ENCODE measurements at places on chromosomes 2 and 18.

- no peak for DNase-seq
Measured at GRCh38 chr2:187302116-187302515, 145.9 kb downstream of the CALCRL start.

GRCh38 chr2:225076125-225076524 is 33.9 kb upstream of the DOCK10 start:
- DNase-seq = no peak

GRCh38 chr18:36756242-36756641 is 72.6 kb downstream of the TPGS2 start:
- no peak for DNase-seq

DNA sequence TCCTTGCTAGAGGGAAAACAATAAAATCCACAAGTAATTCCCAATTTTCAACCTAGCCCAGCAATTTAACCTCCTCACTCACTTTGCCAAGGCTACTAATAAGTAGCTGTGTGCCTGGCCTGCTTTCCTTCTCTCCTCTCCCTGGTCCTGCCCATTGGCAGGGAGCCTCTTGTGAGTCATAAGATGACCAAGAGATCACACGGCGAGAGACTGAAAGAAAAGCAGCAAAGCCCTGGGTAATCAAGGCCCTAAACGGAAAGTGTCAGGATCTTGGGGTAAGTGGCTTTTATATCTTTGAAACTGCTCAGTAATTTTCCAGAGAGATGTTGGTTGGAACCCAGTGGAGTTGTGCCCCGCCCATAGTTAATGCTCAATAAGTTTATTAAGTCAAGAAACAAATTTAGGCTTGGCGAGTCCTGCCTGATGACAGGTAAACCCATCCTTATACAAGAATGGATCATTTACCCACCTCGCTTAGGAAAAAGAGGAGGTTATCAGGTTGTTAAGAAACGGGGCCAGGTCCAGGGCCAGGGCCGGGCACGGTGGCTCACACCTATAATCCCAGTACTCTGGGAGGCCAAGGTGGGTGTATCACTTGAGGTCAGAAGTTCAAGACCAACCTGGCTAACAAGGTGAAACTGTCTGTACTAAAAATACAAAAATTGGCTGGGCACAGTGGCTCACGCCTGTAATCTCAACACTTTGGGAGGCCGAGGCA is 10.0 kb upstream of the ADAM17 start:
- no peak for DNase-seq

DNA sequence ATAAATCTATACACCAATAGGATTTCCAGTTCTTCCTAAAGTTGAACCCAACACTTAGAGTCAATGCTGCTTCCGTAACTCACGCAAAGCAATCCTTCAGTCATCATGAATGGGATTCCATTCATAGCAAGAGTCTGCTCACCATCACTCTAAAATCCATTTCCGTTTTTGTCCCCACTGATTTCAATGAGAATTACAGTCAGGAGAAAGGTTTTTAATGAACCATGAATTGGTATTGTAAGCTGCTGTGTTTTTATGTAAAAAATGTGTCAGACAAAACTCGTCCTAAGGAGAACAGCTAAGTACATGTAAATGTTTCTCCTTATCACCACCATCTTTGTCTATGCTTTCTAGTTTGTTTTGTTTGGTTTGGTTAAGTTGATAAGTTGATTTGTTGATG is 391.5 kb downstream of the IRS1 start:
- DNase-seq = no peak

DNA sequence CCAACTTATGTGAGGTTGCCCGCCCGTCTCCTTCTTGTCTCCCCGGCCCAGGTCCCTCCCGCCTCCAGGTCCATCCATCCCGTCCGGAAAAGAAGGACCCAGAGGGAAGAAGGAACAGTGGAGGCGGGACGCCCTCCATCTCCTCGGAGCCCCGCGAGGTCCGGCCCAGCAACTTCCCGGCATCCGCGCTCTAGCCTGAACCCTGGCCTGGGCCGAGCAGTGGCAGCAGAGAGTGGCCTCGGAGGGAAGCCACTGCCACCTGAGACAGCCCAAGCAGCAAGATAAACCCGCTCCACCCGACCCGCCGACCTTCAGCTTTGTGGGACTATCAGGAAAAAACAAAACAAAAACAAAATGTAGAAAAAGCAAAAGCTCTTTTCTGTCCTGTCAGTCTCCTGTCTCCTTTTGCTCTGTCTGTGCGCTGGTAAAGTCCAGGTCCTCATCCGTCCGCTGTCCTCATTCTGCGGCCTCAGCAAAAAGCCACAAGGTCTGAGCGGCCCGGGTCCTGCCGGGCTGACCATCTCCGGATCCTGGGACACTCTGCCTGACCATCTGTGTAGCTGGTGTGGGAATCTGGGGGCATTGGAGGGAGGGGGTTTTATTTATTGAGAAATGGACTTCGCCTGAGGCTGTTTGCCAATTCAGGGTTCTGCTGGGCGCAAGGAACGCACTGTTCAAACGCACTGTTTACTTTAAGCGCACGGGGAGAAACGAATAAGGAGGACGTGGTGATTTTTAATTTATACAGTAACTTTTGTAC is 3.1 kb downstream of the DLX1 start:
- no peak for DNase-seq

GRCh38 chr2:194954218-194954617 is 702.8 kb upstream of the SLC39A10 start:
- DNase-seq = no peak

GRCh38 chr2:119338272-119338671 is 28.4 kb downstream of the C2orf76 start:
- DNase-seq = no peak

- DNase-seq = no peak
Measured at GRCh38 chr2:237513693-237514092, 26.6 kb downstream of the MLPH start.

DNA sequence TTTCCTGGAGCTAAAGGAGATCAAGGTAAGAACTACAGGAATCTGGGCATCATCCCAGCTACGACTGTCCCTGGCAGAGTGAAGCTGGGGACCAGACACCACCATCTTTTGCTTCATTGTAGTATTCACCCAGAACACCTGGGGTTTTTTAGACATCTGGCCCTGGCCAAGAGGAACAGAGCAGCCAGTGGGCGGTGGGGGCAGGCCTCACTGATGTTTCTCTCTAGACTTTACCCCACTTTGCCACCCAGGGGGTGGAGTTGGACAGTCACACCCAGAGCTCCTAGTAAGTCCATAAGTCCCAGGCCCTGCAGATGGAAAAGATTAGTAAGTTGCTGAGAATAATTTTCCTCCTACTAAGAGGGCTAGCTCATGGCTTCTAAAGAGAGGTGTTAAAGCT is 39.6 kb downstream of the MARCO start:
- no peak for DNase-seq

DNA sequence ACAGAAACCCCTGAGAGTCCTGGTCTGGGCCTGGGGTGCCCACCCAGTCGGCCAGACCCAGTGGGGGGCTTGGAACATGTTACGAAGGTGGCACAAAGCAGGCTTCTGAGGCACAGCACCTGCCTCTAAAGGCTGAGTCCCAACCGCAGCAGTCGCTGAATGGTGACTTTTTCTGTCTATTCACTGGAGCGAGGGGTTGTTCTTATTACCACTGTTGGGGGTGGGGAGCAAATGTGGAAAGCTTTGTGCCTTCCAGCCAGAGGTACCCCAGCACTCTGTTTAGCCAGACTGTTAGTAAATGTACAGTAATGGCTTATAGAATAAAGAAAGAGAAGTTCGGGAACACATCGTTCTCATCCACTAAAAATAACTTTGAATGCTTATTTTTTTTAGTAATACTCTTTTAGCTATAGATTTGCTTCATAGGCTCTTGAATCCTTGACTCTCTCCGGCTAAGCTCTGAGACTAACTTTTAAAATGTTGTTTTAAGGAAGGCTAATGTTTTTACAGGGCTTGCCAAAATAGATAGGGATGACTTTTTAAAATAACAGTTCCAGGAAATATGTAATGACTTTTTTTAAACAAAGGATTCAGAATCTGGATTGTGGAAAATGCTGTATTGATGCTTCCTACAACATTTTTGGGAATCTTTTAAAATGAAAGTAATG is 23.4 kb upstream of the PTPN2 start:
- no peak for DNase-seq

DNA sequence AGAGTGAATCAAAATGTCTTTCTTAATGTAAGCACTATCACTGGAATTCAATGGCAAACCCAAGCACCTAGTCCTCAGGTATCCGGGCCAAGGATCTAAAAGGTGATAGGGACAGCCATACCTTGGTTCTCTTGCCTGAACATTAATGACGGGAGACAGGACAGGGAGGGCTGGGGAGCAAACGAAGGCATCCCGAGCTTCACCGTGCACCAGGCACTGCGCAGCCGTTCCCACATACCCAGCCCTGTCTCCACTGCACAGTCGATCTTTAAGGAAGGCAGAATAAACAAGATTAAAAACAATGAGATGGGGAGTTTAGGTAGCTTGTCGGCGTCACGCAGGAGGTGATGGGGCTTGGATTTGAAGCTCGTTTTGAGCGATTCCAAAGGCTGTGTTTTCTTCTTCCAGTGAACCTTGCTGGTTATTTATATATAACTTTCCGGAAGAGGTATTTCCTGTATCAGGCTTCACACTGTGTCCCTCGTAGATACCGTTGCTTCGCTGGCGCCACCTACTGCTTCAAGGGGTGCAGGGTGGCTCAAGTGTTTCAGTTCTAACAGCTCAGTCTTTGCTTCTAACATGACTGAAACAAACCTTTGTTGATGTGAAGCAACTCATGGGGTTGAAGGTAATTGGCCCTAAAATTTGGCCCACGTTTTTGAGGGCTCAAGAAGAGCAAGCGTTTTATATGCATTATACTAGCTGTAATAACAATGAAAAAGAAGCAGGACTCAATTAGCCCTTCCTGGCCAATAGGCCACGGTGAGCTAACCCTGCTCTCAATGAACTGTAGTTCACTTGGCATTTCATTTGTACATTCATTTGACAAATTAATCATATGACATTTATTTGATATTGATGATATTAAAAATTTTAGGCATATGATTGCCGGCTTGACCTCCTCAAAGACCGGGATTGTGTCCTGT is 77.4 kb downstream of the DCDC2C start:
- peak; percentile 4 for DNase-seq

DNA sequence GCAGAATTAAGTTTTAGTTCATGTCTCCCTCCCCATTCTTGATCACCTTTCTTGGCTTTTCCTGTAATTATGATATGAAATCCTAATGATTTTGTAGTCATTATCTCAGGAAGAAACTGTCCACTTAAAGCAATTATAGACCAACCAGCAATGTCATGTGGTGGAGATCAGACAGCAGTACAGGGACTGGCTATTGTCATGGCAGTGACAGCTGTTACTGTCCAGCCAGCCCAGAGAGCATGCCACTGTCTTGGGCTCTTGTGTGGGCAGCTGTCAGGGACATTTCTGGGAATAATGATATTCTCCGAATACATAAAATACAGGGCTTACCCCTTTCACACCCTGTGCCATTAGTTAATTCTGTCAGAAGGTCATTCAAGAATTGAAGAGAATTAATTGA is 355.3 kb upstream of the RAB12 start:
- no peak for DNase-seq

DNA sequence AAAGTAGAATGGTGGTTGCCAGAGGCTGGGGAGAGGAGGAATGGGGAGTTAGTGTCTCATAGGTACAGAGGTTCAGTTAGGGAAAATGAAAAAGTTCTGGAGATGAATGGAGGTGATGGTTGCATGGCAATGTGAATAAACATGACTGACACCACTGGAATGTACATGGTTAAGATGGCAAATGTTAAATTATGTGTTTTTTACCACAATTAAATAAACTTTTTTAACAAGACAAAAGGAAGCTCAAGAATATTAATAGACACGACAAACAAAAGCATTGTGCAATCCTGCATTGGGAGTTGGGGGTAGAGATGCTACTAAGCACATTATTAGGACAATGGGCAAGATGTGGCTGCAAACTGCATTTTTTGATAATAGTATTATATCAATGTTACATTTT is 147.7 kb downstream of the TWIST2 start:
- DNase-seq = no peak

GRCh38 chr18:79511271-79511670 is 115.5 kb downstream of the NFATC1 start:
- no peak for DNase-seq
